Right lobe of liver (tissue), 6 donors: ENCODE measurements at places on chromosomes 1 and 21. TPM values are rescaled to one million over a fixed set of nuclear protein-coding genes. Genes with fewer than 3 reads are reported as not detected.

GRCh38 chr1:84415396-84415795 is 17.1 kb downstream of the DNASE2B start:
- no peak overlapping the region for H3K27ac ChIP-seq
- no peaks in the 10 kb centered on the region for H3K27me3 ChIP-seq
- no peak for DNase-seq
- no peaks in the 10 kb centered on the region for H3K36me3 ChIP-seq
- H3K4me3 ChIP-seq: no peak overlapping the region

DNA sequence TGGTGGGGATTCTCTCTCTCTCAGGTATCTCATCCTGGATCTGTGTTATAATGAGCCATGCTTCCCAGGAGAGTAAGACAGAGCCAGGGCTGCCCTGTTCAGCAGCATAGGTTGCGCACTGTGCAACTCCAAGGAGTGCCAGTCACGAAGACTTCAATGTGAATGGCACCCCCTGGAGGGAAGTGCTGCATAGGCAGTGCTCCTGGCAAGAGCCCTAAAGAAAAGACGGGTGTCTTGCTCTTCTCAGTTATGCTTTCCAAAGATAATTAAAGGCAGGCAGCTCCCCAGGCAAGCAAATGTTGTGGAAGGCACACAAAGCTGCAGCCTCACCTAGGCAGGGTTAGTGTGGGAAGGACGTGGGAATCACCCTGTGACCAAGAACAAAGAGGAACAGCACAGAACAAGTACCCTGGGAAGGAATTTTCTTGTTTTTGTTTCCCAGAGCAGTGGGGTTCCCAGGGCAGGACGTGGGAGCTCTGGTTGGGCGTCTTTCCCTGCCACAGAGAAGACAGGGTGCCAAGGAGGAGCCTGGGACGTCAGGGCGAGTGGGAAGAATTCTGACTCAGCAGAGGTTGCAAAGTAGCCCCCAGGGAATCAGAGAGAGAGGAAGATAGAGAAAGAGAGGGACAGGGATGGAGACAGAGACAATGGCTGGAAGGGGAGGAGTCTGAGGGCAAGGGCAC is 120.9 kb downstream of the KCNN3 start:
- no peaks in the 10 kb centered on the region for H3K4me1 ChIP-seq
- no peak overlapping the region for H3K27ac ChIP-seq
- H3K27me3 ChIP-seq: no peaks in the 10 kb centered on the region
- H3K36me3 ChIP-seq: no peaks in the 10 kb centered on the region
- peak; percentile 41 for DNase-seq

Gene S100A9
- 42.5 TPM for total RNA-seq

Gene GBP6
- total RNA-seq: 0.07 TPM

Gene KLHL12
- 12.5 TPM for total RNA-seq

Gene UFC1
- total RNA-seq: 37.7 TPM

Gene LCE2A
- total RNA-seq: not detected
